ENCODE measurements at places on chromosomes 3 and 15.

- no peaks in the 10 kb centered on the region for H3K36me3 ChIP-seq
- DNase-seq = peak; percentile 34
Measured at GRCh38 chr3:102113421-102114041, 264.2 kb downstream of the NFKBIZ start.

DNA sequence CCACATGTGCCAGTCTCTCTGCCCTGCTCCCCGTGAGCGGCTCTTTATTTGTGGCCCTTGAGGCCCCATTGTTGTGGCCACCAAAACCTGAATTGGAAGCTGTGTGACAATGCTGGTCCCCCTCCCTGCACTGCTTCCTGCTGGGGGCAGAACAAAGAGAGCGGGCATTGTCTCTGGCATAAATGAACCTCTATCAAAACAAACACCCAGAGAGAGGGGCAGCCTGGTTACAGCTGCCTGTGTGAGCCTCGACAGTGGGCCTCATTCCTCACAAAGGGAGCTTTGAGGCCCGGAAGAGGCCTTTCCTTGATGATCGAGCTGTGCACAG lies 152.9 kb downstream of the IGF1R start:
- DNase-seq = no peak
- H3K27ac ChIP-seq = peak overlapping the region; percentile 85
- H3K27me3 ChIP-seq = no peaks in the 10 kb centered on the region
- peaks cover 67% of the 10 kb centered on the region for H3K4me1 ChIP-seq

- no peaks in the 10 kb centered on the region for H3K36me3 ChIP-seq
- DNase-seq = no peak
- H3K27ac ChIP-seq = no peak overlapping the region
- no peak overlapping the region for H3K4me3 ChIP-seq
- peaks cover 12% of the 10 kb centered on the region for H3K4me1 ChIP-seq
- no peaks in the 10 kb centered on the region for H3K27me3 ChIP-seq
Measured at GRCh38 chr3:124619887-124620599, 110.2 kb upstream of the UMPS start.

- no peak overlapping the region for H3K4me3 ChIP-seq
- no peaks in the 10 kb centered on the region for H3K4me1 ChIP-seq
- DNase-seq = no peak
Measured at GRCh38 chr3:30161375-30161774, 445.0 kb upstream of the TGFBR2 start.
